ENCODE measurements at places on chromosomes 3 and 15.

GRCh38 chr3:17315897-17316296 is 426.5 kb downstream of the TBC1D5 start:
- no peak for DNase-seq

DNA sequence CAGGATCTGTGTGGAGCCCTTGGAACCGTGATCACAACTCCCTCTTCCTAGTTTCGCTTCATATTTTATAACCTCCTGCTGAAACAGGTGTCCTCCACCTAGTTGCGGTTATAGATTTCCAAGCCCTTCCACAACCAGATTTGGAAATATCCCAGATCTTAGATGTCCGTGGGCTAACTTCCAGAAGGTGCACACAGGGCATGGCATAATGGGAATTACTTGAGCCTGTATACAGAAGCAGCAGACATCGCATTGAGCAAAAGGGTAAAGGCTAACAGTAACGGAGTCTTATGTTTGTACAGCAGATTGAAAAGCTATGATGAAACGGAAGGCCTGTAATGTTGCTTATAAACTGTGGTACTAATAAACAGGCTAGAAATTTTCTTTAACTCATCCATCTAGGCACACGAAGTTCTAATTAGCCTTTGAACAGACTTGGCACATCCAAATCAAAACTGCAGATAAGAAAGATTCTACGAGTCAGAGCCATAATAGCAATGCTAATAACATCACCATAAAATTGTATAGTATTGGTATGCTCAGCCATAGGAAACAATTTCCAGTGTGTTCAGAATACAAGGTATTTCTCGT is 1.2 kb upstream of the USF3 start:
- DNase-seq: no peak

DNA sequence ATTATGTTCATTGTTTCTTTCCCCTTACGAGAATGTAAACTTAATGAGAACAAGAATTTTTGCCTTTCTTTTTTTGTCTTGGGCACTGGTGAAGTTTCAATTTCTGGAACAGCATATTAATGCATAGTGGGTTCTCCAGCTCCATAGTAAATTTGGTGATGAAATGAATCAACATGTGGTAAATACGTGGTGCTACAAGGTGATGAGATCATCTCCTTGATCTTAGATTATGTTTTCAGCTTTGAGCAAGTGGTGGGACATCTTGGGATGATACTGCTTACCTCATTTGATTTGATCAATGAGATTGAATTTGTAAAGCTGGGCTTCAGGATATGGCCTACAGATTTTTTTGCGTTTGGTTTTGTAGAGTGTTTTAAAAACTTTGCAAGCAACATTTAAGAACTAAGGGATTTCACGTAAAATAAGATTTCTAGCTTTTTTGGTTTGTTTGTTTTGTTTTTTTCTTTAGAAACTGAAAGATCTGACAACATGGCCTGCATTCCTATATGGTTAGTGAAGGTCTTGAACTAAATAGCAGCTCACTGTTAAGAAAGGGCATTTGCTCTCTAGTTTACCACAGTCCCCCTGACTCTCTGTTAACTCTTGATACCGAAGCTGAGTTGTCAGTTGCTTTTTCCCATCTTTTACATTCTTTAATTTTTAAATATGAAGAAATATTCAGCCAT is 45.6 kb downstream of the FNDC3B start:
- no peak for DNase-seq

DNA sequence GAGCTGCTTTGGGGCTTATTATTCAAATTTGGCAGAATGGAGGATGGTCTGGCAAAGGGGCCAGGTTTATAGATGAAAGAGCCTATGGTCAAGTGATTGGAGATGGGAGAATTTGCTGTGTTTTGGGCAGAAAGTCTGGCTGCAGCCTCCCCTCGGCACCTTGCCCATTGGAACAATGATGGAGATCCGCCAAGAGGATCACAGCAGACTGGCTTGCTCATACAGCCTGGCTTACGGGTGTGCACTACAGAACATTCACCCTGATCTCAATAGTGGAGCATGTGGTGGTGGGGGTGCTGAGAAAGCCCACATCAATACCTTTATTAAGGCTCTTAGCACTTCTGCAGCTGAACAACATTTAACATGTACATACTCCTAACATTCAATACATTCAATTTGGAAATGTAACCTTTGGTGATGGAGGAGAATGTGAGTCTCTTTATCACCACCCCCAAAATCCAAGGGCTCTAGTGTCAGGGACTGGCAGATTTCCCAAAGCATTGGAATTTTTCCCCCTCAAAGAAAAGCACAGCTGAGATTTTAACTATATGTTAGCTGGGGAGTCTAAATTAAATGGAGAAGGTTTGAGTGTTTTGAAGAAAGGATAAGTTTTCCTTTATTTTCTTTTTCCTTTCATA is 118.4 kb upstream of the TMC3 start:
- DNase-seq: no peak

DNA sequence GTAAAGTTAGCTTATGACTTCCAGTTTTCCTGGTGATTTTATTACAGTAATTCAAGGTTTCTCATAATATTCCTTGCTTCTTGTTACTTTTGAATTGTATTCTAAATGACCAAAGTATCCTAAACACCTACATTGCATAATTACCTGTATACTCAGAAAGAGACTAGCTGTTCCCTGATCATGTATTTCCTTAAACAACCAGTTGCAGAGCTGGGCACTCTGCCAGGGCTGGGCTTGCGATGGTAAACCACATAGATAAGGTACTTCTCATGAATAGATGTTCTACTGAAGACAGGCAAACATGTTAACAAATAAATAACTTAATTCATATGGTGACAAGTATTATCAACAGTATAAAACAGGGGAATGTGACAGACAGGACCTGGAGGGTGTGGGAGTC is 142.3 kb upstream of the WNT5A start:
- no peak for DNase-seq

DNA sequence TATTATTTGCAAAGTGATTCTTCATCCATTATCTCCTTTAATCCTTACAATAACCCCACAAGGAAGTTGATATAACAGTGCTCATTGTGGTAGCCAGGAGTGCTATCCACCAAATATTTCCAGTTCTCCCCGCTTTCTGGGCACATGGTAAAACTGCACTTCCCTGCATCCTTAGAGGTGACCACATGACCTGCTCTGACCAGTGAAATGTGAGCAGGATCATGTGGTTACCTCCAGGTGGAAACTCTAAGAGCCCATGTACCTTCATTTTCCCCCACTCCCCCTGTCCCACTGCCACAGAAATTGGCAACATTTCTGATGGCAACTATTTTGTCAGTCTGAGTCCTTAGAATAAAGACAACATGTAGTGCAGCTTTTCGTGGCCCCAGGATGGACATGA is 89.7 kb downstream of the MRPL46 start:
- no peak for DNase-seq

- DNase-seq: no peak
Observed at GRCh38 chr15:76575274-76575673, 238.7 kb downstream of the ISL2 start.

DNA sequence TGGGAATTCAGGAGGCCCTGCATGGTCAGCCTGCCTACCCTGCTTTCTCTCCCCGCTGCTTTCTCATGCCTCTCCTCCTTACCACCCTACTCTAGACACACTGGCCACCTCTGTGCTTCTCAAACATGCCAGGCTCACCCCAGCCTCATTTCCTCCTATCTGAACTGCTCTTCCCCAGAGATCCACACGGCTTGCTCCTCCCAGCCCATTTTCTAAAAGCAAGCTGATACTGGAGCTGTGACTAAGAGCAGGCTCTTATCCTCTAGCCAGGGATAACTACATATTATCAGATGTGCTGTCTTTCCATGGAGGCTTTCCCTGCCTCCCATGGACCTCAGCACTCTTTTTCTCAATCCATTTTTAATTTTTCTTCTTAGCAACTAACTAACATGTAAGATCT is 85.9 kb downstream of the BOC start:
- no peak for DNase-seq

DNA sequence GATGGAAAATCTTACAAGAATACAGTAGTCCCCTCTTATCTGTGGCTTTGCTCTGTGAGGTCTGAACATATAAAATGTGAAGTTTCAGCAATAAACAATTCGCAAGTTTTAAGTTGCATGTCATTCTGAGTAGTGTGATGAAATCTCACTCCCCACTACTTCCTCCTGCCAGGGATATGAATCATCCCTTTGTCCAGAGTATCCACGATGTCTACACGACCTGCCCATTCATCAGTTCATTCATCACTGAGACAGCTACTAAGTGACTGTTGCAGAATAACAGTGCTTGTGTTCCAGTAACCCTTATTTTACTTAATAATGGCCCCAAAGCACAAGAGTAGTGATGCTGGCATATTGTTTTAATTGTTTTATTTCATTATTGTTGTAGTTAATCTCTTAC is 489.2 kb upstream of the UBE2E2 start:
- DNase-seq: no peak

DNA sequence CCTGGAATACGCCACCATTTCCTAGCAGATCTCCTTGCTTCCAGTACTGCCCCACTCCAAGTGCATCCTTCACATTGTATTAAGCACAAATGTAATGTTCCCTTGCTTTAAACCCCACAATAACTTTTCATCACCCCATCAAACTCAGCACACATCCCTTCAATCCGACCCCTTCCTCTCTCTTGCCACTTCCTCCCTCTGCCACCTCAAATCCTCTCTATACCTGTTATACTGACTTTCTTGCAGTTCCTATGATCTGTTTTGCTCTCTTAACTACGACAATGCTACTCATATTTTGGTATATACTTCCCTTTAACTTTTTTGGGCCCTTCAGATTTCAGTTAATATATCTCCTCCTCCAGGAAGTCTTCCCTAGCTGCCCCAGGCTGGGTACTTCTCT is 14.1 kb downstream of the PARL start:
- DNase-seq: no peak

GRCh38 chr3:186366206-186366605 is 4.2 kb upstream of the DGKG start:
- DNase-seq: no peak

GRCh38 chr15:51736751-51737521 is 519 bp downstream of the LYSMD2 start:
- peak; percentile 41 for DNase-seq

DNA sequence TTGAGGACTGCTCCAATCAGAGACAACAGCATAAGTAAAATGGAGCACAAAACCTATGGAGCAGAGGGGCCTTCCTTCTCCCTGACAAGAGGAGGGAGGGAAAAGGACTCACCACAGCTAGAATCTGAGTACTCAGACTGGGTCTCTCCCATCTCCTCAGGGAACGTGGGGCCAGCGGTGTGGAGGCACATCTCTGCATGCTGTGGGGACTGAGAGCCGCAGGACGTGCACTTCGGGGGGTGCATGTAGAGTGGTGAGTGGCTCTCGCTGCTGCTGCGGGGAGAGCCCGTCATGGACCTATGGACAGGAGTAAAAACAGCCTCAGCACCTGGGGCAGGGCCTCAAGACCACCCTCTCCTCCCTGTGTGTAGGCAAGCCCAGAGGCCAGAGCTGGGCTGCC is 17.0 kb downstream of the BCL6 start:
- no peak for DNase-seq

DNA sequence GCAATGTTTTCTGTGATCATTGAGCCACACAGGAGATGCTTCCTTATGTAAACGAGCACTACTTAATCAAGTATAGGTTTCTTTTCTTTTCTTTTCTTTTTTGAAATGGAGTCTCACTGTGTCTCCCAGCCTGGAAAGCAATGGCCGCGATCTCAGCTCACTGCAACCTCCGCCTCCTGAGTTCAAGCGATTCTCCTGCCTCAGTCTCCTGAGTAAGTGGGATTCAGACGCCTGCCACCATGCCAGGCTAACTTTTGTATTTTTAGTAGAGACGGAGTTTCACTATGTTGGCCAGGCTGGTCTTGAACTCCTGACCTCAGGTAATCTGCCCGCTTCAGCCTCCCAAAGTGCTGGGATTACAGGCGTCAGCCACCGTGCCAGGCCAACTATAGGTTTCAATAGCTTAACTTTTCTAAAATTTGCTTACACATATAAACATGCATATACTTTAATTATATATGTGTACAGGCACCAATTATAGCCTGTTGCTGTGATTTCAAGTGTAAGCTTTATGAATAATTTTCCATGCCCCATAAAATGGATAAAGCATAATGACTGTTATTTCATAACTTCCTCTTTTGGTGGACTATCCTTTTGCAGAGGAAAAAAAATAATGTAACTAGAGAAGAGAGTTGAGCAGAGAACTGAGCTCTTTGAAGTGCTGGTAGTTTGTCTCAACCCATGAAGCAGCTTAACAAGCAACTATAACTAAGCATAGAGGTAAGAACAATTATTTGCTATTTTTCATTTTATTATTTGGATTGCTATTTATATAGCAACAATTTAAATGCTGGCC is 24.8 kb upstream of the MBNL1 start:
- peak; percentile 32 for DNase-seq

- no peak for DNase-seq
Observed at GRCh38 chr3:129582799-129583198, 23.7 kb downstream of the PLXND1 start.
